ENCODE measurements at places on chromosomes 2 and 18.

DNA sequence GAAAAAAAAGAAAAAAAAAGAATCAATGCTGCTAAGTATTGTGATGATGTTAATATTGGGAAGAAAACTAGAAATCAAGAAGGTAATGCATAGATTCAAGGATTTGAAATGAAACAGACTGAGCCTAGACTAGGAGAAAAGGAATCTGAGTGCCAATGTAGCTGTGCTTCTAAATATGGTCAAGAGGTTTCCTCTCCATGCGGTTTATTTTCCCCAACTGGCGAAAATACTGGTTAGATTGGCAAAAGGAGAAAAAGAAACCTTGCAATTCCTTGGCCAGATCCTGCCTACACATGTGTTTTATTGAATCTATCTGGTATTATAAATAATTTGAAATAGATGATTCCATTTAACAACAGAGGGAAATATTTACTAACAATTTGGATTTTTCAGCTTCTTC lies 5.7 kb downstream of the SCN3A start:
- DNase-seq: no peak

- DNase-seq: no peak
Observed at GRCh38 chr2:150689590-150689989, 202.1 kb upstream of the RND3 start.

GRCh38 chr2:171958475-171958874 lies 36.2 kb downstream of the HAT1 start:
- DNase-seq: no peak

GRCh38 chr2:162075689-162076132 lies 1.7 kb upstream of the DPP4 start:
- no peak for DNase-seq

- DNase-seq: peak; percentile 22
Observed at GRCh38 chr18:10851824-10852319, 297.5 kb downstream of the PIEZO2 start.

DNA sequence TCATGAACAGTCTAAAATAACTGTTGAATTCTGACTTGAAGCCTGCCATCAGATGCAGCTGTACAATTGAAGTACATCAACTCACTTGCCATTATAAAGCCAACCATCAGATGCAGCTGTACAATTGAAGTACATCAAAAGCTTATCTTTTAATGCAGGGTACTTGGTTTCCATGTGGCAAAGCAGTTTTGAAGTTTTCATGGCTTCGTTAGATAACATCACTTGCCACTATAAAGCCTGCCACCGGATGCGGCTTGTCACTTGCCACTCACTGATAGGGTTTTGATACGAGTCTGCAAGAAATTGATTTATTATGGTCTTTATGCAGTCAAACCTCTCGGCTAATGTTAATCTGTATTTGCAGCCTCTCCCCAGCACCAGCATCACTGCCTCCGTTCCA lies 1605.8 kb downstream of the SUCLG1 start:
- DNase-seq: no peak

GRCh38 chr2:85230679-85231467 lies 96.9 kb downstream of the TGOLN2 start:
- no peak for DNase-seq

DNA sequence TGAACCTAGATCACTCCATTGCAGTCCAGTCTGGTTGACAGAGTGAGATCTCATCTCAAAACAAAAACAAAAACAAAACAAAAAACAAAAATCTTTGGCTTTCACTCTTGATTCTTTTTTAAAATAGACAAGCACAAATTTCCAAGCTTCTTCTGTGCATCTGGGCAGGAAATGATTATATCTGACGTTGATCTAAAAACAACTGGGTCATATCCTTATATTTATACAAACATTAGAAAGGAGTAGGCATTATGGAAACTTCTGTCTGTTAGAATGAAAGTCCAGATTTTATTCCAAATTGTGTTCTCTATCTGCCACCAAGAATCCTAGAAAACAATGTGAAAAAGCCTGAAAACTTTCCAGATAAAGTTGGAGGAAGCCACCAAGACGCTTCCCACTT lies 26.2 kb upstream of the PMAIP1 start:
- no peak for DNase-seq

- no peak for DNase-seq
Observed at GRCh38 chr18:37653618-37654017, 88.0 kb upstream of the CELF4 start.

DNA sequence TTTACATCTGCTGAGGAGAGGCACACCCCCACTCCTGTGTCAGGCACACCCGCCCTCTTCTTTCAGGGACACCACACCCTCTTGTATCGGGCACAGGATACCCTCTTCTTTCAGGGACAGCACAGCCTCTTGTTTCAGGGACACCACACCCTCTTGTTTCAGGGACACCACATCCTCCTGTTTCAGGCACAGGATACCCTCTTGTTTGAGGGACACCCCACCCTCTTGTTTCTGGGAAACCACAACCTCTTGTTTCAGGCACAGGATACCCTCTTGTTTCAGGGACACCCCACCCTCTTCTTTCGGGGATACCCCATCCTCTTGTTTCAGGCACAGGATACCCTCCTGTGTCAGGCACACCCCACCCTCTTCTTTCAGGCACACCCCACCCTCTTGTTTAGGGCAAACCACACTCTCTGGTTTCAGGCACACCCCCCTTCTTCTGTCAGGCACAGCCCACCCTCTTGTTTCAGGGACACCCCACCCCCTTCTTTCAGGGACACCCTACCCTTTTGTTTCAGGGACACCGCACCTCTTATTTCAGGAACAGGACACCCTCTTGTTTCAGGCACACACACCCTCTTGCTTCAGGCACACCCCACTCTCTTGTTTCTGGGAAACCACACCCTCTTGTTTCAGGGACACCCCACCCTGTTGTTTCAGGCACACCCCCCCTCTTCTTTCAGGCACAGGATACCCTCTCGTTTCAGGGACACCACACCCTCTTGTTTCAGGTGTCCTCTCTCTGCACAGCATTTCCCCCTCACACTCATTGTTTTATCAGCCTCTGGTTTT lies 96.2 kb downstream of the TPO start:
- DNase-seq: no peak

DNA sequence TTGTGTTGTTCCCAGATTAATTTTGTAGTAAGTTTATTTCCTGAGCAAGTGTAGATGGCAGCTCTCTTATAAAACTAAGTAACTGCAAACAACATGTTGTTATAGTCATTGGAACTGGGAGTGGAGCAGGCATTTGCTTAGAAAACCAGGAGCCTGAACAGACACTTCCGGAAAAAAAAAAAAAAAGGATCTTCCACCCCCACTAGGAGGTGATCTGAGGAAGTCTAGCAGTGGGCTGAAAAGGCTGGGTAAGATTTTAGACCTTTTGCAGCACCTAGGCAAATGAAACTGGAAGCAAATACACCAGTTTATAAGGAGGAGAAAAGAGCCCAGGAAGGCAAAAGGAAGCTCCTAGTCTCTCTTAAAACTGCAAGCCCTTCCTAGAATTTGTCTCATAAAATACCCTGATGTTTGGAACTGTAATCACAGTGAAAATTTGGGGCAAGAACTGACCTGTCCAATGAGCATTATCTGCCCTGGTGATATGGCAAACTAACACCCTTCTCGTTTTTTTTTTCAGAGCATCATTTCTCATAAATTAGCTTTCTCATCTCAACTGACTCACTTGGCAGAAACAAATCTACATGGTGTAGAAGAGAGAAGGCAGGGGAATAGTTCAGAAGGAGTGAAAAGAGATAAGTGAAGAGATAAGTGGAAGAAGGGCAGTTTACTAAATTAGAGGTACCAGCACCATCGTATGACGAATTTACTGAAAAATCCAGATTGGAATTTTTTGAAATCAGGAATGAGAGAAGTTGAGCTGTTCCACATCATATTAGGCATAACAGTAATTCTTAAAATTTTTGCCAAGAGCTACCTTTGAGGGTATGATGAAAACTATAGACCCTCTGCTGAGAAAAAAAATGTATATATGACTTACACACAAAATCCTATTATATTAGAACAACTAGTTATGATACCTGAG lies 4.2 kb upstream of the CCNYL1 start:
- no peak for DNase-seq

DNA sequence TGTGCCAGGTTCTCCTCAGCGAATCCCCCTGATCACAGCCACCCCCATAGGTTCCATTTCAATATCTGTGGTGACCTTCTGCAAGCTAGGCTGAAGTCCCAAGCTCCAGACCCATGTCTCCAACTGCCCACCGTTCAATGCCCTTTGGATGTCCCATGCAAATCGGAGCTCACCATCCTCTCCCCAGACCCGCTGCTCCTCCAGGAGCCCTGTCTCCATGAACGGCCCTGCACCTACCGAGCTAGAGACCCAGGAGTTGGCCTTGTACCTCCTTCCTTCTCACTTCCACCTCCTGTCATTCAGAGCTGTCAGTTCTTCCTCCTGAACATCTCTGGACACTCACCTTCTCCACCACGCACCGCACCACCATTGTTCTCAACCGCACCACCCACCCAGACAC lies 1.0 kb upstream of the FAHD2A start:
- DNase-seq: no peak

DNA sequence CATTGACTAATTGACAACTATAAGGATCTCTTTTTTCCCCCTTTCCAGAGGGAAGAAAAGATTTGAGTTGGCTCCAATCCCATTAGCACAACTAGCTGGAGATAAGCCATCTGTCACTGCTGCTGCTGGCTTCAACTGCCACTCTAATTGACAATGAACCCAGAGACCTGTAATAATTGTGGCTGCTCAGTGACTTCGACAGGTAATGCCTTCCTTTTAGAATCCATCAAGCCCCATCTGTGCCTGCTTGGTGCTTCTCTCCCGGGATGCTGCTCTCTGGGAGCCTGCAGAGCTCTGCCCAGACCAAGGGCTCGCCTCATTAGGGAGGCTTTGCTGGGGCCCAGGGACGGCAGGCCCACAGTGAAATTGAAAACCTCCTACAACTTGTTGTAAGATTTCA lies 376.7 kb upstream of the SOX11 start:
- peak; percentile 68 for DNase-seq

- peak; percentile 9 for DNase-seq
Observed at GRCh38 chr2:32772638-32773447, 145.0 kb downstream of the TTC27 start.

GRCh38 chr2:10447300-10447894 lies 730 bp downstream of the ODC1 start:
- peak; percentile 43 for DNase-seq

DNA sequence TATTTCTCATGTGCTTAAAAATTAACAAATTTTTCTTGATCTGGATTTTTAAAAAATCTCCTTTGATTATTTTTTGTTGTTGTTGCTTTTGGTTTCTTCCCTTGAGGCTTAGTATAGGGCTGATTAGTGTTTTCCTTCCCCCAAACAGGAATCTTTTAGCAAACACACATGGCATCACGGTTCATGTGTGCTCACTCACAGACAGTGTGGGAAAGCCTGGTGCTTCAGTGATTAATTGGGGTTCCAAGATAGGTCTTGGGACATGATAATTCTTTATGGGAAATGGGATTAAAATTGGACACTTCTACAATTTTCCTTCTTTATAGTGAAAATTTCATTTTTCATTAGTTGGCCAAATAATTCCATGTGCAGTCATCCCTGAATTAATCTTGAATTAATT lies 153.9 kb upstream of the SOX11 start:
- no peak for DNase-seq

DNA sequence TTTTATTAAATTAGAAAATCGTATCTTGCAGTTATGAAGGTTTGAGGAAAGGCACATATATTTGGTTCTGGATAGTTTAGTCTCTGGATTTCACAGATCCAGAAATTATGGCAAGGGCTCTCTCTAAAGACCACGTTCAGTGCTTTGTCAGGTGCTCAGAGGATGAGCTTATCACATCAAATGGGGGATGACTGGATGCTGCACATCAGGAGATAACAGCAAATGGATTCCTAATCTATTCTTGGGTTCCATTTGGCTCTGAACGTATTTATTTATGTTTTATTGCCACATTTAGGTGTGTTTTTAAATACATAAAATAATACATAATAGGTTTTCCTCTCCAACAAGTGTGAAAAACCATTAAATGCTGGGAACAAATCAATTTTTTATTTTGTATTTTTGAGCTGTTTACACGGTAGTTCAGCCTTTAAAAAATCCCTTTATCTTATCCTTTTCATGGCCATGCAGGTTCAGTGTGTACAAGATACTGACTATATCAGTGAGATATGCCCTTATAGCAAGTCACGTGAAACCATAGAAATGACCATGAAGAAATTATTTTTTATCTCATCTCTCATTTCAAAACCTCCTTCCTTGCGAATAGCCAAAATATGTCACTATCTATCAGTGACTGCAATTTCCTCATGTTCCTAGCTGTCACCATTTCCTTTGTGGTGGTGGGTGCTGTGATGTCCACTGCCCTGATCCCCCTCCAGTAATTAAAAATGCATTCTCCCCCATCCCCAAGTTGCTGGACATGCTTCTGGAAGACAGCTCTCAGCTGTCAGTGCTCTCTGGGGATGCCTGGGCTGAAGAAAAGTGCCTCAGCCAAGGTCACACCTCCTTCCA lies 25.9 kb upstream of the CXCR4 start:
- no peak for DNase-seq

GRCh38 chr2:64681479-64681967 lies 27.8 kb upstream of the SERTAD2 start:
- DNase-seq: no peak

DNA sequence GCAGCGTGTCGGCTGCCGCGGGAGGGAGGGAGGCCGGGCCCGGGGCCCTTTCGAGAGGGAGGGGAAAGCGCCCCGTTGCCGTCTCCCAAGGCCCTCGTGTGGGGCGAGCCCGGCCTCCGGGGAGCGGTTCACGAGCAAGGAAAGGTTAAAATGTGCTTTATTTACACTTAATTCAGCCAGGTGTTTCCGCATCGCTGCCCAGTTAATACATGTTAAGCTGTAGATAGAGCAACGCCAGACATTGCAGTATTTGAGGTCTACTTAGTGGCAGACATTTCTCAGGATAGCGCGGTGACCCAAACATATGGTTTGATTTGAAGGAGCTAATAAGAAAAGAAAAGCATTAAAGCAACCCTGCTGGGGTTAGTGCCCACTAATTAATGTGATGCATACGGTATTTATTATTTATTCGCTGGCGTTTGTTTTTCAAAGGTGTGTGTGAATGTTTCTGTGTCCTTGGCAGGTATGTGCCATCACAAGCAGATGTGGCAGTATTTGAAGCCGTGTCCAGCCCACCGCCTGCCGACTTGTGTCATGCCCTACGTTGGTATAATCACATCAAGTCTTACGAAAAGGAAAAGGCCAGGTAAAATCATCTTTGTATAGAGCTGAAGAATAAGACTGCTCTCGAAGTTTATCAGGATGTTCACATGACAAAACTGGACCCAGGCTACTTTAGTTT lies 571 bp downstream of the EEF1B2 start:
- peak; percentile 55 for DNase-seq

DNA sequence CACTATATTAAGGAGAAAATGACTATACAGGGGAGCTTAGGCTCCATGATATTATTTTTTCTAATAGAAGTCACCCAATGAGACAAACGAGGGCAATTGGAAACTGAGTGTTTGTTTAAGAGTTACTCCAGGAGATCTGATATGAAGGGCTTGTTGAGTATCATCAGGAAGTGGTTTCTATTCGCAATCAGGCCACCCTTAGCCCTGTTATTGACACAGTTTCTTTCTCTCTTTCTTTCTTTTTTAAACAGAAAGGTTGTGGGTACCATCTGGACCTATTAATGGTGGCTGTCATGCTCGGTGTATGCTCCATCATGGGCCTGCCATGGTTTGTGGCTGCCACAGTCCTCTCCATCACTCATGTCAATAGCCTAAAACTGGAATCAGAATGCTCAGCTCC lies 117.3 kb downstream of the DPP4 start:
- no peak for DNase-seq
